ENCODE measurements at places on chromosomes 7 and 10. TPM values are rescaled to one million over a fixed set of nuclear protein-coding genes. Genes with fewer than 3 reads are reported as not detected.

Gene CTAGE6
- total RNA-seq, result not detected

Gene PILRA
- total RNA-seq, result 3.1 TPM

Gene MSMB
- not detected for total RNA-seq

Gene PDE1C
- 0.67 TPM for total RNA-seq

Gene SPDYE9
- not detected for total RNA-seq

Gene ERVW-1
- total RNA-seq, result not detected

Gene OPTN
- total RNA-seq, result 12.4 TPM

Gene CLIP2
- total RNA-seq, result 20.0 TPM

Gene TBXAS1
- 4.1 TPM for total RNA-seq

Gene CDNF
- total RNA-seq, result 0.74 TPM

Gene CPXM2
- 1.2 TPM for total RNA-seq

Gene ARHGAP19
- 7.5 TPM for total RNA-seq

Gene PSMG3
- total RNA-seq, result 32.7 TPM

Gene C10orf95
- not detected for total RNA-seq

DNA sequence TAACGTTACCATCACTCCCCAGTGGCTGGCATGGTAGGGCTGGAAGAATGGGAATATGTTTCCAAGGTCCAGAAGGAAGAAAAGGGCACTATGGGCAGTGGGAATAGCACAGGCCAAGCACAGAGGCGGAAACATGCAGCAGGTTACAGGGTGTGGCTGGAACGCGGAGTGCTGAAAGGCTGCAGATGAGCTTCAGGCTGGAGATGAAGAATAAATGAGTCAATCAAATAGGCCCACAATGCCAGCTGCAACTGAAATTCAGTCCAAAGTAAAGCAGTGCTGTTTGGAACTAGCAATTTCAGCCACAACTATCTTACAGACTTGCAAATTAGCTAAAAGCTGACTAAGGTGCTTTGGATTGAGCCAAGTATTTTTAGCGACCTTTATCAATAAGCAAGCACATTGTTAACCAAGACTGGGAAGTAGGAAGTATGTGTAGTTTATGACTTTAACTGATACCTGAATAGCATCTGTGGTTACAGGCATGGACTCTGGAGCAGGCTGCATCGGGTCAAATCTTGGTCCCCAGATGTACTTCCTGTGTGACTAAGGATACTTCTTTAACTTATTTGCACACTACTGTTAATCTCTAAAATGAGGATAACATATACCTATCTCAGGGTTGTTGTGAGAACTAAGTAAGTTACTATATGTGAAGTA, 77.5 kb upstream of the CTTNBP2 start:
- no peak overlapping the region for H3K4me3 ChIP-seq
- H3K4me1 ChIP-seq, result no peaks in the 10 kb centered on the region
- H3K27me3 ChIP-seq, result no peaks in the 10 kb centered on the region

DNA sequence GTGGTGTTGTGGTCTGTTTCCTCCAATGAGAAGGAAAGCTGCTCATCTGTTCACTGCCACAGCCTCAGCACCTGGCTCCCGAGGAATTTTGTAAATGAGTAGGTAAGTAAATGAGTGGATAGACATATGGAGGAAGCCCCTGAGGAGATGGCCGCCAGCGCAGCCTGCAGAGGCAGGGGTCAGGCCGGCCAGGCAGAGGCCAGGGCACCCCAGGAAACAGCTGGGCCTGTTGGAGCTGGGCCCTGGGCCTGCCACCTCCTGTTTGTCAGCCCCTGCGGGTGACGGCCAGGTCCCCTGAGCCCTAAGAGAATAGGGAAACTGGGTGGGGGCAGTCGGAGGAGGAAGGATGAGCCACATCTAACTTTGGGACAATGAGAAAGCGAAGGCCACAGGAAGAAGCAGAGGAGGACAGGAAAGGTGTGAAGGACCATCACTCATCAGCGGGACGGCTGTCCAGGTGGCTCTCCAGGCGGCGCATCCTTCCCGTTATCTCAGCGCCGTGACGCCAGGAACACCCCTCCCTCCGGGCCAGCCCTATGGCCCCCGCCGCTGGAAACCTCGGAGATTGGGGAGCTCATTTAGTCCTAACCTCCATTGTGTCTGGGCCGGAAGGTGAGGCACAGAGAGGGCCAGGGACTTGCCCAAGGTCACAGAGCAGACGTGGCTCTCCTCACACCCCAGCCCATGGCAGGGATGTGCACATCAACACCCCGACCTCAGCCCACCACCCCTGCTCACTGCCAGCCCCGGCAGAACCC, 142.3 kb upstream of the UNC5B start:
- H3K27ac ChIP-seq, result no peak overlapping the region
- DNase-seq, result no peak

DNA sequence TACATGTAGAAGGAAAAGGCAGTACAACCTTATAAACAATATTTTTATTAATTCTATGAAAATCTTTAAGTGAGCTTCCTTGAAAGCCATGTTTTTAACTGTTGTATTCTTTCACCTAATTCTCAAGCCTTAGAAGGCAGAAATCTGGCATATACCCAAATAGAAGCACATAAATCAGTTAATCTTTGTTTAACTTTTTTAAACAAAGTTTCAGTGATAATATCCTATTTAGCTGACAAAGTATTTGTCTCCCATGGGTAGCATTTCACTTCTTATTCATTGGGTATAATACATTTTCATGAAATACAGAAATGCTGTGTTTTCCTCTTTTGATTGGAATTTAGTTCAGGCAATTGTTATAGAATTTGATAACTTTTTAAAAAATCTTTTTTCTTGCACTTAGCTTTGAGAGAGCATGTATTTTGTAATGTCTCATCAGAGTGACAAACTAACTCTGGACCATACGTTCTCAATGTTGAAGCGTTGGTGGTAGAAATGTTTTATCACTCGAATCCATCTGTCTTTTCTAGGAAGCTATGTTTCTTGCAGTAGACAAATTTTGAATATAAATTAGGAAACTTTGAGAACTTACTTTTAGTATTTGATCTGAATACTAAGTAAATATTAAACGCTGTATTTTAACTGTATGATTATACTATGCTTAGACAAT, 78.1 kb downstream of the CREM start:
- H3K27me3 ChIP-seq, result no peaks in the 10 kb centered on the region
- H3K36me3 ChIP-seq, result peaks cover 35% of the 10 kb centered on the region
- H3K4me1 ChIP-seq, result peaks cover 16% of the 10 kb centered on the region

DNA sequence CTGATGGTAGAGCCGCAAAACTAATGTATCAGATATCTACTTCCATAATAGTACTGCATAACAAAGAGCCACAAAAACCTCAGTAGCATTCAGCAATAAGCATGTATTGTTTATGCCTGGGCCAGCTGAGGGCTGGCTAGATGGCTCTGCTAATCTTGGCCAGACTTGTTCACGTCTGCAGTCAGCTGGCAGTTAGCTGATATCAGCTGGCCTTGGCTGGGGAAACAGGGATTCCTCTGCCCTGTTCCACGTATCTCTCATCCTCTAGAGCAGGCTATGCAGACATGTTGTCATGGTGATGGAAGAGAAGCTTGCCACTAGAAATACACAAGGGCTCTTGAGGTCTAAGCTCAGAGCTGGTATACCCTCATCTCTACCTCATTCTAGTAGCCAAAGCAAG, 62.9 kb downstream of the GRM8 start:
- H3K4me3 ChIP-seq, result no peak overlapping the region
- H3K27ac ChIP-seq, result no peak overlapping the region
- peak; percentile 60 for DNase-seq
- no peaks in the 10 kb centered on the region for H3K36me3 ChIP-seq

DNA sequence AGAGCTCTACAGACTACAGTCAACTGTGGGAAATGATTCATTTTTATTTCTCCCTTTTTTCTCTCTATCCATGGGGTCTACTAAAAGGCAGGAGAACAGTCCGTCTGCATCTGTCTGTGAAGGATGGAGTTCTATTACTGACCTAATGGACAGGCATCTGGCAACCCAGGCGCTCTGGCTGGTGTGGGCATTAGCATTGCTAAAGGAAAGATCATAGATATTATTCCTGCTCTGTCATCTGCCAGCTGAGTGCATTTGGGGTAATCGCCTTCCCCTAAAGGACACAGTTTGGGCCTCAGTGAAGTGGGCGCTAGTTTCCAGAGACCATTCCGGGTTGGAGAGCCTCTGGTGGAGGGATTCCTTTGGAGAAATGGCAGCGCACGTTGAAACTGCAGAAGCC, 201.3 kb upstream of the TCERG1L start:
- H3K27me3 ChIP-seq, result no peaks in the 10 kb centered on the region
- DNase-seq, result no peak
- no peak overlapping the region for H3K4me3 ChIP-seq

GRCh38 chr7:14024406-14024805, 34.9 kb upstream of the ETV1 start:
- no peak overlapping the region for H3K27ac ChIP-seq
- no peaks in the 10 kb centered on the region for H3K36me3 ChIP-seq
- no peaks in the 10 kb centered on the region for H3K27me3 ChIP-seq
- no peak overlapping the region for H3K4me3 ChIP-seq

GRCh38 chr10:72173262-72173618, 42.6 kb upstream of the ANAPC16 start:
- H3K4me3 ChIP-seq, result no peak overlapping the region
- H3K27me3 ChIP-seq, result no peaks in the 10 kb centered on the region
- no peaks in the 10 kb centered on the region for H3K36me3 ChIP-seq
- DNase-seq, result no peak

- no peaks in the 10 kb centered on the region for H3K36me3 ChIP-seq
- no peak overlapping the region for H3K27ac ChIP-seq
- no peak for DNase-seq
- H3K4me1 ChIP-seq, result no peaks in the 10 kb centered on the region
These were observed 172.3 kb downstream of the WDR37 start for GRCh38 chr10:1228467-1228975.

- H3K36me3 ChIP-seq, result no peaks in the 10 kb centered on the region
- H3K27ac ChIP-seq, result peak overlapping the region; percentile 50
- H3K4me1 ChIP-seq, result peaks cover 62% of the 10 kb centered on the region
- H3K27me3 ChIP-seq, result no peaks in the 10 kb centered on the region
- no peak overlapping the region for H3K4me3 ChIP-seq
- no peak for DNase-seq
These were observed 34.7 kb downstream of the FBXW4 start for GRCh38 chr10:101660256-101660655.

Measured in cardiac muscle cell (in vitro differentiated cells and primary cell).